ENCODE measurements at places on chromosomes 1 and 21.

DNA sequence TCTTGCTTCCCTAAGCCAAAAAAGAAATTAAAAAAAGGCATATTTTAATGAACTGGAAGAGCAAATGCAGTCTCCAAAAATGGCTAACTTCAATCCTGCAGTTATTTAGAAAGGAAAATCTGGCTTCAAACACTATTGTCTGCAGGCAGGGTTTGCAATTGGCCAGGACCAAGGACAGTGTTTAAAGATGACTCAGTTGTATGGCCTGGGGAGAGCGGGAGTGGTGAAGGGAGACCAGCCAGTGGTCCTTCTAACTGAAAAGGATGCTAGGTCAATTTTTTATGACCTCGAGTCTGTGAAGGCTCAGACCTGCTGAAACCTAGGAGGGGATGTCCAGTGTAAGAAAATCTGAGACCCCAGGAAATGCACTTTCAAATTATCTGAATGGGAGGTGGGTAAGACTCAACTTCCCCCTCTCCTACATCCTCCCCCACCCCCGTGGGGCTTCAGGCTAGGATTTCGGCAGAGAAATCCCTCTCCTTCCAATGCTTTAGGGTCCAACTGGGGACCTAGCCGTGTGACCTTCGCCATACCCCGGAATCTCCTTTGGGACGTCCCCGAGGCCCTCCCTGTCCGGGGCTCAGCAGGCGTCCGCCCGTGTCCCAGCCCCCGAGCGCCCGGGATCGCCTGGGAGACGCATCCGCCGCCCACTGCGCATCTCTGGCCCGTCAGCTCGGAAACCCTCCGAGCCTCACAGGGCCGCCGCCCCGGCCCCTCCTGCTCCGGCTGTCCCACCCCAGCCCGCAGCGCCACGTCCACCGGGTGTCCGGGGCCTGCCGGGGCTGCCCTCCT is 602 bp upstream of the RIMKLA start:
- DNase-seq: no peak

DNA sequence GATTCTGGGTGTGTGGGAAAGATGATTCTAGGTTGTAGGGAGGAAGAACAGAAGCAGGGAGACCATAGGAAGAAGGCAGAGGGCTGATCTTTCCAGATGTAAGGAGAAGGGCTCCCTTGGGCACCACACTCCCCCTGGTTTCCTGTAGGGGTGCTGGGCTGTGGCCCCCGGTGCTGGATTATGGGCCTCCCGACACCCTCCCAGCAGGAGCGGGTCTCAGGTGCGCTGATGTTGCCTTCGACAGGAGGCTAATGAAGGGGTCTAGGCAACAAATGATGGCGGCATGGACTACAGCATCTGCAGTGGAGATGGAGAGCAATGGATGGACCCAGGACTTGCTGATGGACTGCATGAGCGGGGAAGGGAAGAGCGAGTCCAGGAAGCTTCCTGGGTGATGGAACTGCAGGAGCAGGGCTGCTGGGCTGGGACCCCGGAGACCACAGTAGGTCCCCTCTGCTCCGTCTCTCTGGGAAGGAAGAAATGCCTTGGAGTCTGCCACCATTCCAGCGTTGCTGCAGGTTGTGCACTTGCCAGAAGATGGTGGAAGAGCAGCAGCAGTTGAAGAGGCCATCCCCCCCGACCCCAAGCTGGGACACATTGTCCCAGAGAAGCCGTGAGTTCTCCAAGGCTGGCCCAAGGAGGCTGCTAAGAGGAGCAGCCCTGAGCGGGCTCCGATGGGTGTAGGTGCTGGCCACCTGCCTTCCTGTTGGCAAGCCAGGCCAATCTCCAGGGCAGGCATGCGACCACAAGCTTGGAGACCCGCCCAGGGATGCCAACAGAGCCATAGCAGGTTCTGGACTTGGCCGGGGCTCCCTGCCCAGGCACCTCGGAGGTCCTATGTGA is 95.4 kb upstream of the VAMP3 start:
- no peak for DNase-seq

GRCh38 chr1:1304331-1305299 is 3.1 kb downstream of the ACAP3 start:
- DNase-seq: no peak

DNA sequence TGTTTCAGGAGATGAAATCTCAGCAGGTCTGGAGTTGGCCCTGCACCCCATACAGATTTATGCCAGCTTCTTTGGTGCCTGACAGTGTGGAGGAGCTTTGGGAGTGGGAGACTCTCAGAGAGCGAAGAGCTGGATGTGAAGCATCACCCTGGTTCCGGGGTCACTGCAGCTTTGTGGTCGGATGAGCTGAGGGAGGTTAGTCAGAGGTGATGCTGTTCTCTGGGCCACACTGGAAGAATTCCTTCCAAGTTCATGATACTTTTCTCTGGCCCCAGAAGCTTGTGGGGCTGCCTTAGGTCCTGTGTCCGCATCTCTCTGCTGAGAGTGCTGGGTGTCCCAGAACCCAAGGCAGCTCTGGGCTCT is 467.8 kb downstream of the CAMTA1 start:
- no peak for DNase-seq

GRCh38 chr1:201648066-201648906 is 109.4 kb downstream of the NAV1 start:
- DNase-seq: no peak

DNA sequence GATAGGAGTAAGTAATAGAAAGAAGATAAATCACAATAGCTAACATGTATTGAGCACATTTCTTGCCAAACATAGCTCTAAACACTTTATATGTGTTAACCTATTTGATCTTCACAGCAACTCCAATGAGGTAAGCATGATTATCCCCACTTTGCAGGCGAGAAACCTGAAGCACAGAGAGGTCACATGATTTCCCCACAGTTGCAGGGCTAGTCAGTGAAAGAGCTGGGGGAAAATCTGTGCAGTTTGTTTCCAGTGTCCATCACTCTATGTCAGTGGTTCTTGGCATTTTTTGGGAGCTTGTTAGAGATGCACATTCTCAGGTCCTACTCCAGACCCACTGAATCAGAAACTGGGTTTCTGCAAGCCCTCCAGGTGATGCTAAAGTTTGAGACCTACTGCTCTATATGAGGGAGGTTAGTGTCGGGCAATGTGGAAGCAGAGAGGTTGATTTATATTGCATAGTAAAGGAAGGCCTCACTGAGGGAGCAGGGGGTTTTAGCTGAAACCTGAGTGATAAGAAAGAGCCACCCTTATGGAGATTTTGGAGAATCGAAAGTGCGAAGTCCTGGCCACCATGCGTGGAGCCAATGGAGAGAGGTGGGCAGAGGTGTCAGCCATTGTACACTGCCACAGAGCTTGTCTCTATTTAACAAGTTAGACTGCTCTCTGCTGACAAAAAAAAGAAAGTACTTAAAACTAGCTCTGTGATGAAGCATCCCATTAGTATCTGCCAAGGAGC is 20.9 kb downstream of the MCOLN3 start:
- no peak for DNase-seq

DNA sequence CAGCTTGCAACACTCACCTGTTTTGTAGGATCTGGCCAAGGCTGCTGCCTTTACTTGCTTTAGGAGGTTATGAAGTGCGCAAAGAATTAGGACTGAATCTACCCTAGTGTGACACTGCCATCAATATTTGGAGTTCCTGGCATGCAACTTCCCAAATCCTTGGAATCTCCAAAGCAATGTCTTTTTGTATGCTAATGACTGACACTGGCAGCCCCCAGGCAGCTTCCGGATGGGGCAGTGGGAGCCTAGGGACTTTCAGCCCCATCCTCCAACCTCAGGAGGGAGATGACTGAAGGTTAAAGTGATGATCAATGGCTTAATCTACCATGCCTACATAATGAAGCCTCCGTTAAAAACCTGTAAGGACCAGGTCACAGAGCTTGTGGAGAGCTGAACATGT is 5.5 kb downstream of the RCC2 start:
- DNase-seq: no peak

DNA sequence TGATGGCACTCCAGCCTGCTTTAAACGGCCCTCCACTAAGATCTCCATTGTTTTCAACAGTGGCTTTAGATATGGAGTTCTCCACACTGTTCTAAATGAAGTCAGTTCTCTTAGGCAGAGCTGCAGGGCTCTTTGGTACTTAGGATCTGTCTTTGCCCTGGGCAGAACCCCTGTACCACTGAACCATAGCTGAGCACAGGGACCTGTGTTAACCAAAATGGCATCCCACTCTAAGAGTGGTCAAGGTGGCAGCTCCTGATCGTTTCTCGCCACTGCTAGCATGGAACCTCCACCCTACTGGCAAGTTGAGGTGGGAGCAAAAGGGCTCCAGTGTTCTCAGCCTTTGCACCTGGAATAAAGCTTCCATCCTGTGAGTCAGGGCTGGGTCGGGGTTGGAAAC is 186.7 kb downstream of the TM2D1 start:
- DNase-seq: no peak

DNA sequence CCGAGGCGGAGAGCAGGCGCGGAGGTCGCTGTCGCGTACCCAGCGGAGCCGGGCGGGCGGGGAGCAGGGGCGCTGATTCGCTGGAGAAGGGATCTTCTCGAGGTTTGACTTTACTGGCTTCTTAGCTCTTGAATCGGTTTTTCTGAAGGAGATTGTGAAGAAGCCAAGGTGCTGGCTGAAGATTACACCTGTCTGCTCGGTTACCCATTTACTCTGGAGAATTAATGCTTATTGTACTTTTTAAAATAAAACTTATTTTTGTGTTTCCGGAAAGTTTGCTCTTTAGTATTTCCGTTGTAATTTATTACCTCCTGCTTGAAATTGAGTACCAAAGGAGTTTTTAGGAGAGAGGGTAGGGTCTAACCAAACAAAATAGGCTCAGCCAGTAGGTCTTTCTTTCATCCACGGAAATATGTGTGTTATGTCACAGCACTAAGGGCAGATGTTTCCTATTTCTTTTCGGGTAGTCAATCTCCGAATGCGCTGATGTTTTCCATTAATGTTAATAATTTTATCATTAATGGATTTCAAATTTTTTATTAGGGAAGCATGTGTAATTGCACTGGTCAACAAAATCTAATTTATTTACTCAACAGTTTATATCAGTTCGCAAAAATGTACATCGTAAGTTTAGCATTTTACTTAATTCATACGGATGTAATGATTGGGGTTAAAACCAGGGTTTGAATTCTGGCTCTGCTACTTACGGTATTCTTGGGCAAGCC is 510 bp upstream of the GNG5 start:
- DNase-seq: no peak

- no peak for DNase-seq
These were observed 9.0 kb downstream of the NPPA start for GRCh38 chr1:11838349-11839272.

GRCh38 chr1:102097451-102097850 is 100.7 kb upstream of the OLFM3 start:
- no peak for DNase-seq

- DNase-seq: no peak
These were observed 55.8 kb downstream of the GNG12 start for GRCh38 chr1:67777440-67777839.

GRCh38 chr1:29674627-29675326 is 438.5 kb downstream of the PTPRU start:
- DNase-seq: no peak

DNA sequence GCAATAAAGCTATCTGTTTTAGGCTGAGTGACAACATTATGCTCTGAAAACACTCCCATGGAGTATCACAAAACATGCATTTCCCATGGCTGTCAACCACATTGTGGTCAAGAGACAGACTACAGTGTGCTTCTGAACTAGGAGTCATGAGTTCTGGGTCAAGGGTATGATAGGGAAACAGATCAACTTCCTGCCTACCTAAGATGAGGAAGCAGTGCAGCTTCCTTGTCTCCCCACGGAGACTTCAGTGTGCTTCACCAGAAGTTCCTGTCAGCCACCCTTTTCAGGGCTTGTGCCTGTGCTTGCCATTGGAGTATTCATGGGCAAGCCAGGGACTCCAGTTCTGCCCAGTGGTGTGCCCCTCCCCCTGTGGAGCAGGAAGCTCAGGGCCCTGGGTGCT is 19.9 kb downstream of the LCE3E start:
- DNase-seq: no peak

GRCh38 chr1:161192476-161193465 is 6.1 kb downstream of the ADAMTS4 start:
- no peak for DNase-seq

- DNase-seq: no peak
These were observed 7.3 kb upstream of the TMEM52 start for GRCh38 chr1:1926346-1926811.

DNA sequence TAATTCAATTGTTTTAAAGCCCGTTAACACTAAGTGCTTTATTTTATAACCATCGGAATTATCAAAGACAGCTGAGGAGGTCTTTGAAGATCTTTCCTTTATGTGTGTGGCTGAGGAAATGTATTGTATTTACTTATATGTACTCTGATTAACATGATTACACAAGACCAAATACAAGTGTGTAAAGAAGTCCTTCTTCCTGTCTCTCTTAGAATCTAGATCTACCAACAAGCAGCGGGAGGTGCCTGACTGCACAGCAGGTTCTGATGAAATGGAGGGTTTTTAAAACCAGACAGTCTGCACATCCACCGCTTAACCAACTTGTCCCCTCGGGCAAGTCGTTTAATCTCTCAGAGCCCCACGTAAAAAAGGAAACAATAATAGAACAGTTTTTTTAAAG is 240.5 kb upstream of the MAP1LC3C start:
- DNase-seq: no peak

GRCh38 chr1:57109883-57110282 is 144.1 kb upstream of the C8B start:
- no peak for DNase-seq

DNA sequence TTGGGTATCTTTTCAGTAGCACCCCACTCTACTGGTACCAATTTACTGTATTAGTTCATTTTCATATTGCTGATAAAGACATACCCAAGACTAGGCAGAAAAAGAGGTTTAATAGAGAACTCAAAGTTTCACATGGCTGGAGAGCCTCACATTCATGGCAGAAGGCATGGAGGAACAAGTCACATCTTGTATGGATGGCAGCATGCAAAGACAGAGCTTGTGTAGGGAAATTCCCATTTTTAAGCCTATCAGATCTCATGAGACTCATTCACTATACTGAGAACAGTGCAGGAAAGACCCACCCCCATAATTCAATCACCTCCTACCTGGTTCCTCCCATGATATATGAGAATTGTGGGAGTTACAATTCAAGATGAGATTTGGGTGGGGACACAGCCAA is 878.6 kb upstream of the ADGRL4 start:
- no peak for DNase-seq

DNA sequence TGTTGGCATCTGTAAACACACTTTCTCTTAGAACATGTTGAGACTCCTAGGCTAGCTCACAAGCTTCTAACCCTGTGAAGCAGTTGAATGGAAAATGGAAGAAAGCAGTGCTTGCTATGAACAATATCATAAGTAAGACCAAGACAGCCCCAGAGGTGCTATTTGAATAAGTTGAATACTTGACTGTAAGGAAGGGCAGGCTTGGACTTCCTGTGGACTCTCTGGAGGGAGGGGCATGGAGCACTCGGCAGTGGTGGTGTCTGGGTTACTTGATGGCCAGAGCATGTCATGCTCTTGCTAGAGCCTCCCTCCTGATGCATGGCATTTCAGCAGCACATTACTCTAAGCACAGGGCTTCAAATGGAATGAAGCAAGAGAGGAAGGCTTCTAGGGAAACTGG is 60.0 kb downstream of the MRPS6 start:
- DNase-seq: no peak

DNA sequence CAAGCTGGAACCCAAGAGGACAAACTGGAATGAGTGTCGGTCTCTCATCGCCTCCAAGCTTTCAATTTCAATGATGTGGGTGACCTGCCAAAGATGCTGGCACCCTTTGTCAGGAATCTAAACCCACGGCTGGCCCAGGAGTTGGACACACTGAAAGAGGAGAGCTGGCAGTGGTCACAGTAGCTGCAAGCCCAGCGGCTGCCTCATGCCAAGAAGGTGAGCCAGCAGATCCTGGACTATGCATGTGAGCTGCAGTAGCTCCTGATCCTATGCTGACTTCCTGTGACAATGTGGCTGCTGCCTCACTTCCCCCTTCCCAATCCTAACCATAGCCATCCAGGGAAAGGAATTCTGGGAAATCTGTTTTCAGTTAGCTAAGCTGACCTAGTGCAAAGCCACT is 117.0 kb upstream of the VAV3 start:
- DNase-seq: no peak
